Caki2 (cell line): ENCODE measurements at places on chromosomes 11 and 22.

GRCh38 chr11:57324154-57324885, 432 bp downstream of the TNKS1BP1 start:
- peak; percentile 44 for DNase-seq

GRCh38 chr11:44351006-44351660, 41.2 kb upstream of the ALX4 start:
- DNase-seq, result no peak

- DNase-seq, result peak; percentile 76
These were observed at the start of gene TFIP11 for GRCh38 chr22:26512149-26512793. Gene TFIP11 (minus strand): TSS chr22:26512473. CDS start chr22:26510272, 2,201 bp downstream.

DNA sequence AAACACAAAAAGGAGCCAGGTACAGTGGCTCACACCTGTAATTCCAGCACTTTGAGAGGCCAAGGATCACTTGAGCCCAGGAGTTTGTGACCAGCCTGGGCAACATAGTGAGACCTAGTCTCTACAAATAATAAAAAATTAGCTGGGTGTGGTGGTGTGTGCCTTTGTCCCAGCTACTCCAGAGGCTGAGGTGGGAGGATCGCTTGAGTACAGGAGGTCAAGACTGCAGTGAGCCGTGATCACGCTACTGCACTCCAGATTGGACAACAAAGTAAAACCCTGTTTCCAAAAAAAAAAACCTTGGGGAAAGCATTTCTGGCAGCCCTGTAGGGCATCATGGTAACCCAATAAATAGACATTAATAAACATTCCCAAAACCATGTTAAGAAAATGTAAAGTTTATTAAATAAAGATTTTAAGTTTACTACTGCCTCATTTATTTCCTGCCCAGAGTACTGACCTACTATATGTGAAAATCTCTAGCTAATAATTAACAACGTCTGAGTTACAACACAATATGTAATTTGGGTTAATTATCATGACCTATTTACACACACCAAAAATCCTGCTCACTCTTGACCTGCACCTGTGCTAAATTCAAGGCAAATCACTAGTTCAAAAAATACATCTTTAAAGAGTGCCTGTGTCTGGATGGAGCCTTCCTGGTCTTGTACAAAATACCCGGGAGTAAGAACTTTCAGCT, 8.4 kb downstream of the EEF1G start:
- DNase-seq, result no peak

DNA sequence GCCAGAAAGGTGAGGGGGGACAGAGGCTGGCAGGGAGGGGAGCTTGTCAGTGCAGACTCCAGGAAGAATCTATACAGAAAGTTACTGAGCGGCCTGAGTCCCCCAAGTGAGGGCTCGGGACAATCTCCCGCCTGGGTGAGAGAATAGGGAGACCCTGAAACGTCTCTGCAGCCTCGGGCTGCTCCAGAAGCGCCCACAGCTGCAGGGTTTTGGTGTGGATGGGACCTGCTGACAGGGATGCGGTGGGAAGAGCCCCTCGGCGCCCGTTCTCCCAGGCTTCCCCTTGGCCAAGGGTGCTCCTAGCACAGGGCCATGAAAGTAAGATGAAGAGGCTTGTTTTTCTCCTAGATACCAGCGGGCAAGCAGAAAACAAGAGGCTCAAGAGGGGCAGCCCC, 743 bp upstream of the RCE1 start:
- DNase-seq, result no peak

DNA sequence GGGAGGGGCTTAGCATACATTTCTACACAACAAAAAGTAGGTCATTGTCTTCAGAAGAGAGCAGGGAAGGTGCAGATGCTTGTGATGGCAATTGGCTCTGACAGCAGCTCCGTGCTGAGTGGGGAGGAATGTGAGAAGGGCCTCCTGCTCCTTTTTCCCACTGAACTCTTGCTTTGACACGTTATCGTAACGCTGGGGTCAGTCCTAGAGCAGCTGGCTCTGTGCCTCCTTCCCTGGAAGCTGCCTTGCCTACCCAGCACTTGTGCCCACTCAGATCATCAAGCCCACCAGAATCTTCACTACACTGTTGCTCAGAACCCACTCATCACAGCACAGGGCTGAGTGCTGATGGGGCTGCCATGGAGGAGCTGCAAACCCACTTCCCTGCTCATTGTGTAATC, 14.9 kb upstream of the NAV2 start:
- no peak for DNase-seq

DNA sequence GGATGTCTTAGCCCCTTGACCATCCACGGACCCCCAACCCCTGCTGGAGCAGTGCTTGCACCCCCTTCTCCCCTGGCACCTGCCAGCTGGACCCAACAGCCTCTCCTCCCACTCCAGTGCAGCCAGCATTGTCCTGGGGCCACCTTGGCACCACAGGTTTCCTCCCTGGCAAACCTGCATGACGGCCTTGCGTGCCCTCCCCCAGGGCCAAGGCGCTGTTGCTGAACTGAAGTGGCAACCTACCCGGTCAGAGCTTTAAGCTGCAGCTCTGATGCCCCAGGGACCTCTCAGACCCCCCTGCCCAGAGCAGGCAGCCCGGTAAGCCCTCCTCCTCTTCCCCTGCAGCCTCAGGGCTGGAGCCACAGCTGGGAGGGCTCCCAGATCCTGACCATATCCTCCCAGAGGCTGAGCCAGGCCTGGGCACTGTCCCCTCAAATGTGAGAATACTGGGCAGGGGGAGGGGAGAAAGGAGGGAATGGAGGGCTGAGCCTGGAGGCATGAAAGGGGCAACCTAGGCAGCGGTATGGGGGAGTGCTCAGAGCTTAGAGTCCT, 1.8 kb upstream of the LRRC75B start:
- no peak for DNase-seq

DNA sequence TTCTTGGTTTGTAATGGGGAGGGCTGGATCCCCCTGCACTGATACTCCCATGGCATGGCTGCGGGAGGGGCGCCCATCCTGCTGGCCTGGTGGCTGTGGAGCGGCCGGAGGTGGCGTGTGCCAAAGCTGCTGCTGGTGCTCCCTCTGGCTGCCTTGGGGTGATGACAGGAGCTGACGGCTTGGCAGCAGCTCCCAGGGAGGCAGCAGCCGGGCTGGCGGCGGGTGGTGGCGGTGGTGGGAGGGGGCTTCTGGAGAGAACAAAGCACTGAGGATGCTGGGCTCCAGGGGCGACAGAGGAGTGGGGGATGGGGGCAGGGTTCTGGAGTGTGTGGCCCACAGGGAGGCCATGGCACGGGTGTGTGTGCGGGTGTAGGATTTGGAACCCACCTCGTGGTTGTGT, 11.4 kb upstream of the MPPED1 start:
- no peak for DNase-seq
